ENCODE measurements at places on chromosomes 6 and 20.

DNA sequence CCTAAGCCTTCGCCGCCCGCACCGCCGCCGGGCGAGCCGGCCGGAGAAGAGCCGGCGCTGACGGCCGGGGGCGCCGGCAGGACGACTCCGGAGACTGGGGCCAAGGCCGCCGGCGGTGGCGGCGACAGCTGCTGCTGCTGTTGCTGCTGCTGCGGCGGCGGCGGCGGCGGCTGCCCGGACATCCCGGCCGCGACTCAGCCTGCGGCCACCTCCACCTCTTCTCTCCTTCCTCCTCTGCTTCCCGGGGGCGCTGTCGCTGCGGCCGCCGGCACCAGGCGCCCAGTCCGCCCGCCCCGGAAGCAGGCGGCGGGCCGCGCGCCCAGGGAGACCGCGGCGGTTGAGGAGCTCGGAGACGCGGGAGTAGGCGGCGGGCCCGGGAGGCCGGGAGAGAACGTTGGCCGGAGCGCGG is 307 bp downstream of the RANBP9 start:
- DNase-seq: no peak

- no peak for DNase-seq
These were observed 57.7 kb downstream of the SNX5 start for GRCh38 chr20:17910828-17911294.

DNA sequence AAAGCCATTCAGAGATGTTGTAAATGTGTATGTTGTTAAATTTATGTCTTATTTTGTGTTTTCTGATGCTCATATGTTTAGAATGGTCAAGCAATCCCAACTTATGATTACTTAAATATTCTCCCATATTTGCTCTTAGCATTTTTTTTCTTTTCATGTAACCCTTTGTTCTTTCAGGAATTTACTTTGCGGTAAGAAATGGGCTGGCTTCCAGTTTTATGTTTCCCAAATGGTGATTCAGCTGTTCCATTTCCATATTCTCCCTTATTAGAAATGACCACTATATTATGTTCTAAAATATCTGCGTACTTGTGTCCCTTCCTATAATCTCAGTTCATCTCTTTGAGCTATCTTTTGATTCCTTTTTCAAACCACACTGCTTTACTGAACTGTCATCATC is 113.7 kb downstream of the CDH26 start:
- DNase-seq: no peak

- no peak for DNase-seq
These were observed 35.9 kb downstream of the DUSP22 start for GRCh38 chr6:328136-328670.

- DNase-seq: no peak
These were observed 5.1 kb upstream of the TMEM244 start for GRCh38 chr6:129866256-129866655.

- DNase-seq: no peak
These were observed 3.4 kb downstream of the TFAP2B start for GRCh38 chr6:50822078-50822476.

DNA sequence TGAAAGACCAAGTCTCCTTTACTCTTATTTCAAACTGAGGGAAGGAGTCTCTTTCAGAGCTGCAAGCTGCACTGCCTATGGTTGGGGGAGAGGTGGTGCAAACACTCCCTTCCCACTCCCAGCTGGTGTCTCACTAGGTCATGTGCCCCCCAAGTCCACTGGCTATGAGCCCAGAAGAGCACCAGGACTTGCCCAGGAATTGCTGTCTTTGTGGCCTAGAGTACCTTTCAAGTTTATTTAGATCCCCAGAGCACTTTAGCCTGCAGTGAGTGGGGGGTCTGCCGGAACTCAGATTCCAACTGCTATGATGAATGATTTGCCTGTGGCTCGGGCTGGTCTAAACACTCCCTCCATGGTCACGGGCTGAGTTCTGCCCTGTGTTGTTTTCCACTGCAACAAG is 192.6 kb upstream of the CITED2 start:
- no peak for DNase-seq

DNA sequence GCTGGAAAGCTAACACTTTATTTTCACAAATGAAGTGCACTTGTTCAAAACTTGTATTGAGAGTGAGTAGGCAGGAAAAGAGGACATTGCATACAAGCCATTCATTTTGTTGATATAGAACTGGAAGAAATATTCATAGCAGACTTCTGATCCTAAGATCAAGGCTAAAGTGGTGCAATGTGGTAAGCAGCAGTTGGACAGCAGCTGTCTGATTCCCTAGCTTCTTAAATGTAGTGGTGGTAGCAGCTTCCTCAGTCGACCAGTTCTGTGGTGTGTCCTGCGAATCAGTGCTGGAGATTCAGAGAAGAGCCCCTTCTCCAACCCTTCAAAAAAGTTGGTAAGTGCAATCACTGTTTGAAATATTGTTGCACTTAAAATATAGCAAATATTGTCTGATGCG is 281.7 kb upstream of the GJE1 start:
- no peak for DNase-seq

DNA sequence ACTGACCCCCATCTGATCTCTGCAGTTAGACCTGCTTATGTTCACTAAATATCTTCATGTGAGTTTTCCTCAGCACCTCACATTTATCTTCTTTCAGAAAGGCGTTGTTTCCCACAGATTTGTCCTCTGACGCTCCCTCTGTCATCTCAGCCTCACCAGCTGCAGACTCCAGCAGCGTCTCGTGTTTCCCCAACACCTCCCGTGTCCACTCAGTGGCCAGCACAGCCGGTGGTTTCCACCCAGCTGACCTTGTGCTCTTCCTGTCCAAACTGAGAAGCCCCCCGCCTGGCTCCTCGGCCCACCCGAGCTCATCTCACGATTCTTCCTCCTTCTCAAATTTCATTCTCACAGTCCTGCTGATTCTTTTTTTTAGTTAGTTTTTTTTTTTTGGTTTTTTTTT is 12.5 kb downstream of the ERMARD start:
- no peak for DNase-seq

GRCh38 chr6:130147111-130147510 is 75.6 kb downstream of the SAMD3 start:
- DNase-seq: no peak
